ENCODE measurements at places on chromosomes 12 and 14.
A peak's percentile ranks its signal among the peaks of the same experiment; 100 is the strongest.

DNA sequence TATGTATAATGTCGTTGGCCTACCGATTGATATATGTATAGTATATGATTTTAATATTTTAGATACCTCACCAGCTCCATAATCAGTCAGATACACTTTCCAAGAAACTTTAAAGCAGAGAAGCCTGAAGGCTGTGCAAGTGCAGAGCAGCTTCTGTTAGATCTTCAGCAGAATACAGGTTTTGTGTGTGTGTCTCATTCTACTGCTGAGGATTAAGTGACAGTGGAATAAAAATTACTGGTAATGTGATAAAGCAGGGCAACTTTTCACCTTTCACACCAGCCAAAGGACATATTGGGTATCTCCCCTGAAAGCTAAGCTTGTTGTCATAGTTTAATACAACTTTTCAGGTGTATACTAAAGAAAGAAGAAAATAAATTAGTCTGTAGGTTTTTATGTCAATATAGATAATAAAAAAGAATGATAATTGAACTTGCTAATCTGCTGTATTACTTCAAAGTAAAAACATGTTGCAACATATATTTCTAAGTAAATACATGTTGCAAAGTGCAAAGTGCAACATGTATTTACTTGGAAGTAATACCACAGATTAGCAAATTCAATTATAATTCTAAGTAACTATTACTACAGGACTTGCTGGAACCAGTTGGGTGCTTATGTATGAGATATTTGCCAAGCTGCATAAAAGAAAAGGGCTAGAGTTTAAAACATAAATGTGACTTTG is 128.3 kb downstream of the SLC16A7 start:
- no peaks in the 10 kb centered on the region for H3K27me3 ChIP-seq
- no peak for DNase-seq
- H3K27ac ChIP-seq = no peak overlapping the region
- H3K4me1 ChIP-seq = peaks cover 5% of the 10 kb centered on the region
- H3K4me3 ChIP-seq = no peak overlapping the region

DNA sequence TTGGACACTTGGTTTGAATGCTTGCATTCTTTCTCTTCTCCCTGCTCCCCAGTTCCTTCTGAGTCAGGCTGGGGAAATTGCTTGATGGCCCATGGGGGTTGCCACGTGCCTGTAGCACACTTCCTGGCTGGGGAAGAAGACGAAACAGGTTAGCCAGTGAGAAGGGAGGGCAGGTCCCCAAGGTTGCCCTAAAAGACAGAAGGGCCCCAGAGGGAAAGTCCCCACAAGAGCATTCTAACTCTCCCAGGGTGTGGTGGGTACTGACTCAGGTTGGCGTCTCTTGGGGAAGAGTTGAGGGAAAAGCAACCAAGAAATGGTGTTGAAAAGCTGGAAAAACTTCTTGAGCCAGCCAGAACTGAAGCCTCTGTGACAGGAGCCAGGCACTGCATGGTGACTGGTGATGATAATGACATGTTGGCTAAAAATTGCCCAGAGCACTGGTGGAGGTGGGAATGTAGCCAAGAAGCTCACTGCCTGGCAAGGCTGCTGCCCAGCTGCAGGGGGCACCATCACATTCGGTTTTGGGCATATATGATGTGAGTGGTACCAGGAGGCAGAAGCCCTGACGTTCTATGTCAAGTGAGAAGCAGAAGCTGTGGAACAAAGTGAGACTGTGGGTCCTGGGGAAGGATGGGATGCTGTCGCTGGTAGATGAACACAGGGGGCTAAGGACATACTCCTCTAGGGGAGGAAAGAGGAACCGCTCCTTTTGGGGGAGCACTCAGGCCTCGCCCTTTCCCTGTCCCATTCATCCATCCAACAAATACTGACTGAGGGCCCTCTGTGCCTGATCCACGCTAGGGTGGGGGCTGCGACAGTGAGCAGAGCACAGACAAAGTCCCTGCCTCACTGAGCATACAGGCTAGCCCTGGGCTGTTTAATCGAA is 8.1 kb upstream of the RABGGTA start:
- H3K4me1 ChIP-seq = peaks cover 44% of the 10 kb centered on the region
- H3K36me3 ChIP-seq = peaks cover 7% of the 10 kb centered on the region
- H3K4me3 ChIP-seq = no peak overlapping the region
- no peaks in the 10 kb centered on the region for H3K27me3 ChIP-seq
- peak overlapping the region; percentile 77 for H3K27ac ChIP-seq

GRCh38 chr12:102573237-102573636 is 92.9 kb upstream of the IGF1 start:
- H3K4me3 ChIP-seq = no peak overlapping the region
- no peaks in the 10 kb centered on the region for H3K4me1 ChIP-seq
- H3K27me3 ChIP-seq = peaks cover 12% of the 10 kb centered on the region
- DNase-seq = no peak
- no peaks in the 10 kb centered on the region for H3K36me3 ChIP-seq
- no peak overlapping the region for H3K27ac ChIP-seq

DNA sequence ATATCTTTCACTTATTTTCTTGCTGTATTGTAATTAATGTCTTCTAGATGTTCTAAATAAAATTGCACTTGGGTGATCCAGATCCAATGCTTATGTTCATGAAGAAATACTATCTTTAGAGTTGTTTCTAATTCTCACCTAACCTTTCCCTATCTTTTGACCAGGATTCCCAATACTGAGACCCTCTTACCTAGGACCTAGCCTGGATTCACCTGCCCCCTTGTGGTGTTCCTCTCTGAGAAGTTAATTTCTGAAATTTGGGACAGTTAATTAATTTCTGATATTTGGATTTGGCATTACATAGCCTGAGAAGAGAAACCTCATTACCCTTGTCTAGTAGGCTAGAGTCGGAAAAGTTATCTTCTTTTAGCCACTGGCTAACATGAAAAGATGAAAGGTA is 29.5 kb downstream of the FOXA1 start:
- DNase-seq = no peak
- H3K4me1 ChIP-seq = no peaks in the 10 kb centered on the region
- H3K27me3 ChIP-seq = no peaks in the 10 kb centered on the region
- H3K27ac ChIP-seq = no peak overlapping the region

DNA sequence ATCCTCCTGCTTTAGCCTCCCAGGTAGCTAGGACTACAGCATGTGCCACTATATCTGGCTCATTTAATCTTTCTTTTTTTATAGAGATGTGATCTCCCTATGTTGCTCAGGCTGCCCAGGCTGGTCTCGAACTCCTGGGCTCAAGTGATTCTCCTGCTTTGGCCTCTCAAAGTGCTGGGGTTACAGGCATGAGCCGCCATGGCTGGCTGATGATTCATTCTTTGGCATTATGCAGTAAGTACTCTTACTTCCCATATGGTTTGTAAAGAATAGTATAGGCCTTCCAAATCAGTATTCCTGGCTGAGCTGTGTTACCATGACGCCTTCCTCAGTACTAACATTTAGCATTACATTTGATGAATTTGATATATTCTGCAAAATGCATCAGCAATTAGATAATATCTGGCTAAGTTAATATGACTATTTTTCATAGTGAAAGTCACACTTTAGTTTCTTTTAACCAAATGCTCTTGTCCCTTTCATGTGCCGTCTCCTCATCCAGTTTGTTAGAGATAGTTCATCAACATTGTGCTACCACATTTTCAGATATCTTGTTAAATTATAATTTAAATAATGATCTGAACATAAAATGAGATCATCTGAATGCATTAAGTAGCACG is 3.2 kb upstream of the MIA2 start:
- no peaks in the 10 kb centered on the region for H3K36me3 ChIP-seq
- DNase-seq = peak; percentile 39
- H3K4me3 ChIP-seq = no peak overlapping the region
- peaks cover 45% of the 10 kb centered on the region for H3K4me1 ChIP-seq

- no peaks in the 10 kb centered on the region for H3K27me3 ChIP-seq
- H3K27ac ChIP-seq = no peak overlapping the region
- H3K36me3 ChIP-seq = no peaks in the 10 kb centered on the region
- H3K4me1 ChIP-seq = peaks cover 23% of the 10 kb centered on the region
These were observed 9.6 kb downstream of the GSG1 start for GRCh38 chr12:13093848-13094220.

GRCh38 chr12:120237360-120238171 is 28.0 kb downstream of the PXN start:
- H3K4me3 ChIP-seq = no peak overlapping the region
- H3K27ac ChIP-seq = no peak overlapping the region
- peaks cover 68% of the 10 kb centered on the region for H3K4me1 ChIP-seq
- H3K27me3 ChIP-seq = no peaks in the 10 kb centered on the region
- H3K36me3 ChIP-seq = no peaks in the 10 kb centered on the region

GRCh38 chr14:72291908-72292688 is 359.9 kb downstream of the RGS6 start:
- no peak overlapping the region for H3K4me3 ChIP-seq
- no peaks in the 10 kb centered on the region for H3K4me1 ChIP-seq
- H3K27me3 ChIP-seq = peaks cover 8% of the 10 kb centered on the region

DNA sequence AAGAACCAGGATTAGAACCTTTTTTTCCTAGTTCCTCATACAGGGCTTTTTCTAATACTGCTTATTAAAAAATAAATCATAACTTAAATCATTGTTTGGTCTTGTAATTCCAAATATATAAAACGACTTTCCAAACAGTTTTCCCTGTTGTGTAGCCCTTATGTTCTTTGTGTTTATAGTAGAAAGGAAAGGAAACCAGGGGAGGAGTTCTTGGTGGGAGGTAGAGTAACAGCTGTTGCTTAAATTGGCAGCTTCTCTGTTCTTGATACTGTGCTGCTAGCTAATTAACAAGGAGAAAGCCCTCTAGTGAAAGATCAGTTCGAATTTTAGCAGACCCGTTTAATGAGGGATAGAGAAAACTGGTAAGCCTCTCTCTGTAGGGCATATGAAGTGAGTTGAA is 15.0 kb downstream of the SRP54 start:
- H3K27ac ChIP-seq = no peak overlapping the region
- DNase-seq = no peak
- H3K27me3 ChIP-seq = no peaks in the 10 kb centered on the region
- H3K4me3 ChIP-seq = no peak overlapping the region
- peaks cover 16% of the 10 kb centered on the region for H3K36me3 ChIP-seq

DNA sequence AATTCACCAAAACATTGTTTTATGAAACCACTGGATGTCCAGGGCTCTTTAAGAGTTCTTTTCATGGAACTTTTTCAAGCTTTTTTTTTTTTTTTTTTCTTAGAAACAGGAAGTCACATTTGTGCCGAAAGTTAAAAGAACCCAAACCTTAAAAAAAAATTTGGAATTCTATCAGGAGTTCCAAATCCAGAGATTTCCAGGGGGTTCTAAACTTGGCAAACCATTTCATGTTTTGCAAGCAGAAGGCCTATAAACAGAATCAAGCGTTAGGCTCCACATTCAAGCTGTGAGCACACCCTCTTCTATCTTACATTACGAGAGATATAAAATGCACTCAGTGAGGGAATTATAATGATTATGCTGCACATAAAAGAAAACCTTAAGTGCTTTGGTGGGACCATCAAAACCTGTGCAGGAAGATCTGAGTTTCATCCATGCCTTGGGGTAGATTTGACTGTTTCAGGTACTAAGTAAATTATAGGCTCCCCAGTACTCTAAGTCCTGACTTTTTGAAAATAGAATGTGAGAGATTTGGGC is 154.8 kb upstream of the FAR2 start:
- no peak overlapping the region for H3K27ac ChIP-seq
- no peak for DNase-seq
- peaks cover 6% of the 10 kb centered on the region for H3K27me3 ChIP-seq

GRCh38 chr12:119171691-119172425 is 6.9 kb upstream of the HSPB8 start:
- H3K27ac ChIP-seq = no peak overlapping the region
- DNase-seq = no peak
- H3K4me1 ChIP-seq = no peaks in the 10 kb centered on the region

DNA sequence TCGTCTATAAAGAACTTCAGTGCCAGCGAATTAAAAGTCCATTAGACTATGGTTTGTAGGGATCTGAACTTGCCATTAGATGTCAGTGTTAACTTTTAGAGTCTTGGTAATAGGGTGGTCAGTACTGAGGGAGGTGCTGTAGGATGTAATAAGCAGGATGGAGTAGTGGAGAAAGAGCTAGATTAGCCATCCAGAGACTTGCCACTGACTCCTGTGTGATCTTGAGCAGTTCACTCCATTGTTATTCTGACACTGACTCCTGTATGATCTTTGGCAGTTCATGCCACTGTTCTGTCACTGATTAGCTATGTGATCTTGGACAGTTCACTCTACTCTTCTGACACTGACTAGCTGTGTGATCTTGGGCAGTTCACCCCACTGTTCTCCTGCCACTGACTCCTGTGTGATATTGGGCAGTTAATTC is 133.6 kb downstream of the TTLL5 start:
- H3K4me1 ChIP-seq = no peaks in the 10 kb centered on the region
- H3K4me3 ChIP-seq = no peak overlapping the region
- no peak for DNase-seq
- peaks cover 45% of the 10 kb centered on the region for H3K36me3 ChIP-seq
- H3K27me3 ChIP-seq = no peaks in the 10 kb centered on the region

DNA sequence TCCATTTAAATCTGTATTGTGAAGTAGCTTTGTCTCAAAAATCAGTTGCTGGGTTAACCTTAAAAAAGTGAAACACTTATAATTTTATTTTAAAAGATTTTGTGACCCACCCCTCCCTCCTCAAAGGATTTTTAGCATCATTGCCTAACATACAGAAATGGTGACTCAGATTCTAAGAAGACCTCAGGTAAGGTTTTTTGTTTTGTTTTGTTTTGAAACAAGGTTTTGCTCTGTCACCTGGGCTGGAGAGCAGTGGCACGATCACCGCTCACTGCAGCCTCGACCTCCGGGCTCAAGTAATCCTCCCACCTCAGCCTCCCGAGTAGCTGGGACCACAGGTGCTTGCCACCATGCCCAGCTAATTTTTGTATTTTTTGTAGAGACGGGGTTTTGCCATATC is 74.2 kb downstream of the GNS start:
- H3K27ac ChIP-seq = peak overlapping the region; percentile 84
- H3K4me3 ChIP-seq = no peak overlapping the region
- H3K36me3 ChIP-seq = peaks cover 59% of the 10 kb centered on the region
- H3K27me3 ChIP-seq = no peaks in the 10 kb centered on the region

- no peaks in the 10 kb centered on the region for H3K36me3 ChIP-seq
- peak; percentile 68 for DNase-seq
- peaks cover 8% of the 10 kb centered on the region for H3K4me1 ChIP-seq
These were observed 6.8 kb upstream of the RASAL1 start for GRCh38 chr12:113142173-113142885.

DNA sequence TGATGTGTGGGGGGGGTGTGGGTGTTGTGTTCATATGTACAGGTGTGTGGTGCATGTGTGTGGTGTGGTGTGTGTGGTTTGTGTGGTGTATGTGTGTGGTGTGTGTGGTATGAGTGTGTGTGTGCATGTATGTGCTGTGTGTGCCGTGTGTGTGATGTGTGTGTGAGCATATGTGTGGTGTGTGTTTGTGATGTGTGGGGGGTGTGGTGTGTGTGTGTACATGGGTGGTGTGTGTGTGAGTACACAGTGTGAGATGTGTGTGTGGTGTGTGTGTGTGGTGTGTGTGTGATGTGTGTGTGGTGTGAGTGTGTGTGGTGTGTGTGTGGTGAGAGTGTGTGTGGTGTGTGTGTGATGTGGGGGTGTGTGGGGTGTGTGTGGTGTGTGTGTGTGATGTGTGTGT is 24.5 kb upstream of the CMKLR1 start:
- H3K4me3 ChIP-seq = no peak overlapping the region
- peaks cover 2% of the 10 kb centered on the region for H3K27me3 ChIP-seq
- peaks cover 2% of the 10 kb centered on the region for H3K4me1 ChIP-seq
- no peaks in the 10 kb centered on the region for H3K36me3 ChIP-seq
